Endothelial cell of umbilical vein (primary cell): ENCODE measurements at places on chromosomes 2 and 18. TPM values are rescaled to one million over a fixed set of nuclear protein-coding genes. Genes with fewer than 3 reads are reported as not detected.

The FLACC1 gene
- total RNA-seq = 1.4 TPM in 2 replicates

The RNF152 gene
- total RNA-seq = 24.0 and 27.5 TPM in 2 replicates

DNA sequence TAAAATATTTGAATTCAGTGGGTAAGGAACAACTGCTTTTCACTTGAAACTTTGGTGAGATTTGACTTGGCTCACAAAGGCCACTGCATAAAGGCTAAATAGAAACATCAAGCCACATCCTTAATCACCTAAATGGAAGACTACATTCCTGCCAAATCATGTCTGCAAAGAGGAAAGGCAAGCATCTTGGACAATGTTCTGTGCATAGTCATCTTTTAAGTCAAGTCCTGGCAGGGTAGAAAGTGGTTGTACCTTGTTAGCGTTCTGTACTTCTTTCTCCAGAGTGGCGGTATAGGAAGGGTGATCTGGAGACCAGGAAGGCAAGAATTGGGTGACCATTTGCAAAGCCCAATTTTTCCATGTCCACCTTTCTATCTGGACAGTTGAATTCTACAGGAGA, 121.4 kb upstream of the SLC14A2 start:
- no peak for DNase-seq

- DNase-seq = no peak
Measured at GRCh38 chr18:3952031-3952430, 502.1 kb downstream of the TGIF1 start.

The NCK2 gene
- 38.4 and 39.1 TPM in 2 replicates for total RNA-seq

DNA sequence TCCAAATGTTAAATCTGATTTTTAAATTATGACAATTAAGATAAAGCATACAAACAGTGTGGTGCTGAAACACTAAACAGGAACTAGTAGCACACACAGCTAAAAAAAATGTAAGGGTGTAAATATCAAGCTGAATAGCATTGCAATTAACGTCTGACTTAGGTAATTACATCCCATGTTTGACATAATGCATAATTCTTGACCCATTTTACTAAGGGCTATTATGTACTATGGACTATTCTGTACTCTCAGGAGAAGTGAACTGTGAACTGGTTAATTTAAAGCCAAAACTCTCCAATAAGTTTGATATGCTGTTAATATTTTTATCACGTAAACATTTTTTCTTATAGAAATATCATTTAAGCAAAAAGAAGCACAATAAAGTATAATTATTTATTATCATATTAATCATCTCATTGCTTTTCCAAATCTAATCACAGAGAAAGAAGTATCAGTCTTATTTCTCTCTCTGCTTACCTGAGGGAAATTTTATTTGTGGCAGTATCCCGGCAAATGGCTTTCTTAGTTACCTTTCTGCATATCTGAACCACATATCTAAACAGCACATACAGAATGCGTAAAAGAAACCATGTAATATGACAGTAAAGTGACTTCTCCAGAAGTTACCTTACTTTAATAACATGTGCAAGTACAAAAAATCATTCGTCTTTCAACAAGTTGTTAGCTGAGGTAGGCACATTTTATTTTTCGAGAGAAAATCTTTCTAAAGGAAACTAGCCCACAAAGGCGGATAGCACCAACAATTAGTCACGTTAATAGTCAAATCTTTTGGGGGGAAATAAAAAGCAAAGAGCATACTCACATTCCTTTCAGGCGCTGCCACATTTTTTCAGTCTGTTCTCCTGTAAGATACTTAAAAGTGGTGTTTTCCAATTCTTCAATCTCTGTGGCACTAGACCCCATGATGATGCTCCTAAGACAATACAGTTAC, 94.9 kb upstream of the PDE1A start:
- DNase-seq = no peak

GRCh38 chr2:181367906-181368435, 89.2 kb upstream of the ITGA4 start:
- DNase-seq = no peak

- no peak for DNase-seq
Measured at GRCh38 chr2:43329637-43330036, 103.2 kb upstream of the ZFP36L2 start.
